ENCODE measurements at places on chromosomes 12 and 14.

GRCh38 chr14:69260861-69261564, 1.1 kb downstream of the GALNT16 start:
- peak; percentile 54 for DNase-seq

DNA sequence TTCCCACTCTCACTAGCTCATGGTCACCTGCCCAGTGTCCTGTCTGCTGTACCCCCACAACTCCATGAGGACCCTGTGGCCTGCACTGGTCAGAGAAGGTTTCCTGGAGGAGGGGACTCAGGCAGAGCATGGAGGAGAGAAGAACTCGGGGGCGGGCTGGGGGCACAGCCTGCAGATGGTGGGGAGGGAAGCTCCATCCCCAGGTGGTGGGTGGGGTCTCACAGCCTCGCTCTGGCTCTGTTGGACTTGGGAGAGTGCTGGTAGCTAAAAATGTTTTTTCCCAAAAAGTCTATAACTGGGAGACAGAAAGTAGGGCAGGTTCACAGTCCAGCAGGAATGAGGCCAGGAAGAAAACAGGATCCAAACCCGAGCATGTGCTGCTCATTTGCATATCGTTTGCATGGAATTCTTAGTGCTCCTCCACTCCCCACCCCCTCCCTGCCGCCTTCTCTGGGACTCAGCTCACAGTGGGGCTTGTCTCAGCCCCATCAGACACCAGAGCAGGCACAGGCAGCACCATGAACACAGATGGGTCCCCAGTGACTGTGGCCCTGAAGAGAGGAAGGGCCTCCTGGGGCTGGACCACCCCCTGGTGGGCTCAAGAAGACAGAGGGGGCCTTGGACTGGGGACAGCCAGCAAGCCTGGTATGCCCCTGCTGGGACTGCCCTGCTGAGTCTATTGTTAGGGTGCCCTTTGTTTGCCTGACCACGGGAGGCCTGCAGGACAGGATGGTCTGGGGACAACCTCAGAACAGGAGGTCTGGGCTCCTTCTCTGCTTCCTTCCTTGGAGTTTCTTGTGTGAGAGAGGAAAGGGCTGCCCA, 67.0 kb upstream of the SFSWAP start:
- DNase-seq = no peak

DNA sequence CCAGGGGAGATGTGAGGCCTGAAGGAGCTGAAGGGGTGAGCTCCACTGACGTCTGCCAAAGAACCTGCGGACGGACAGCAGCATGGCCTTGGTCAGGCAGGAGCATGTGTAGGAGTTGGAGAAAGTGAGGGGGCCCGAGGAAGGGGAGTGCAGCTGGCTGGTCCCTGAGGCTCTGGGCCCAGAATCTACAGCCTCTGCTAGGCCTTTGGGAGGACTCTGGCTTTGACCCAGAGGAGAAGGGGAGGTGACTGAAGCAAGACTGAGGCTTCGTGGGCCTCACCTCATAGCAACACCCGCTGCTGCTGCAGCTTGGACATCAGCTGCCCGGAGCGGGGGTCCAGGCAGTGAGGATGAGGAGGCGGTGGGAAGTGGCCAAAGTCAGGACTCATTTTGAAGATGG, 216.6 kb upstream of the FKBP4 start:
- no peak for DNase-seq

GRCh38 chr14:104595116-104595675, 9.4 kb downstream of the TMEM179 start:
- no peak for DNase-seq

DNA sequence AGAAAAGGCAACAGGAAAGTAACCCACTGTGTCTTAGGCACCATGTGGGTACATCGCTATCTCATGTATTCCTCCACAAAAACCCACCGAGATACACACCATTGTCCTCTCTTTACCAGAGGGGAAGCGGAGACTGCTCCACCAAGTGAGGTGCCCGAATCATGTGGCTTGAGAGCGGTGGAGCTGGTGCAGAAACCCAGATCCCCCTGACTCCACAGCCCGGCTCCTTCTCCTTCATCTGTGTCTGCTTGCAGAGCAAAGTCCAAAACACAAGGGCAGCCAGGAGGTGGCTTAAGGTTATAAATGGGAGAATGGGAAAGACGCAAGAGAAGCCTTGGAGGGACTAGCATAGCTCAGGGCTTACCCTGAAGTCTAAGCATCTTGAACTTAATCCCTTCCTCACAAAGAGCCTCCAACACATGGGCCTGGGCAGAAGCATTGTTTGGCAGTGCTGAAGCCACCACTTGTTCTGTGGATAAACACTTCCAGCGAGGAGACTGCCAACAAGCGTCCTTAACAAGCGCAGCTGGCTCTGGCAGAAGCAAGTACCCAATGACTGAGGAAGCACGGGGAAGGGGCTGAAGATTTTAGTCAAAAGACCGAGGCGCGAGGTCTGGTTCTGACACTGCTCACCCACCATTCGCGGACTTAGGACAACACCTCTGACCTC, 83.0 kb downstream of the TTC7B start:
- no peak for DNase-seq

DNA sequence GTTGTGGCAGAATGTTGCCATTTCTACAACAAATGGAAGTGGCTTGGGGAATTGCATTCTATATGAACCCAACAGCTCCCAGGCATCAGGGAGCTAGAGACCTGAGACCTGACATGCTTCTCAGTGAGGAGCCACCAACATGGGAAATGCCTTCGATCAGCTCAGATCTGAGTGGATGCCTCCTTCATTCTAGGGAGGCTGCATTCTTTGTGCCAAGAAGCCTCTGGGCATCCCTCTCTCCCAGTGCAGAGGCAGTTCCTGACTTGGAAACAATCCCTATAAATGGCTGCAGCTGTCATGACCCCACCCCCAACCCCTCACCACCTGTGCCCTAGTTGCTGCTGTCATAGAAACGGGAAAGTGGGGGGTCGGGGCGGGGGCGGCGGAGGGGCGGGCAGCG, 196.3 kb downstream of the PPM1H start:
- no peak for DNase-seq

DNA sequence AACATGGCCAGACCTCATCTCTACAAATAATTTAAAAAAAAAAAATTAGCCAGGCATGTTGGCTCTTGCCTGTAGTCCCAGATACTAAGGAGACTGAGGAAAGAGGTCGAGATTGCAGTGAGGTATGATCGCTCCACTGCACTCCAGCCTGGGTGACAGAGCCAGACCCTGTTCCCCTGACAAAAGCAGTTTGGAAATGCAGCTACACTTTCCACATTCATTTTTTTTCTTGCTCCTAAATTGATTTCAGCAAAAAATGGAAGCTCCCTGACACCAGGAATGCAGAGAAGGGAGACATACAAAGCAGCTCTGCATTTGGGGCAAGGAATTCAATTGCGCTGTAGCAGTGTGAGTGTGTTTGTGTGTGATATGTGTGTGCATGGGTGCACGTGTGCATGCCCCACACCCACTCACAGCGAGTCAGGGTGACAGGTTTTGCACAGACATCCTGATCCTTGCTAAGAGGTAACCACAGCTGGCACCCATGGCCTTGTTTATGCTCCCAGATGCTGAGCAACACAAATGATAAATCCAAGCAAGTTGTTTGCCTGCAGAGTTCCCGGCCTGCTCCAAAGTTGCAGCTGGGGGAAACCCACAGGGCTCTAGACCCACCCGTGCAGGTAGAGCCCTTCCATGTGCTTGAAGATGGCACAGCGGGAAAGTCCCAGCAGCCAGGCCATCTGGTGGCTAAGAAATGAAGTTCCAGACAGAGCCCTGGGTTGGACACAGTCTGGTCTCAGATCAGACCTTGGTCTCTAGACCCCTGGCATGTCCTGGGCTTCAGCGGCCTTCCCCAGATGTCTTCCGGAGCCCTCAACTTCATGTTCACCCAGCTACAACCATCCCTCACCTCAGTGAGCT, 25.9 kb upstream of the BDKRB2 start:
- DNase-seq = no peak

DNA sequence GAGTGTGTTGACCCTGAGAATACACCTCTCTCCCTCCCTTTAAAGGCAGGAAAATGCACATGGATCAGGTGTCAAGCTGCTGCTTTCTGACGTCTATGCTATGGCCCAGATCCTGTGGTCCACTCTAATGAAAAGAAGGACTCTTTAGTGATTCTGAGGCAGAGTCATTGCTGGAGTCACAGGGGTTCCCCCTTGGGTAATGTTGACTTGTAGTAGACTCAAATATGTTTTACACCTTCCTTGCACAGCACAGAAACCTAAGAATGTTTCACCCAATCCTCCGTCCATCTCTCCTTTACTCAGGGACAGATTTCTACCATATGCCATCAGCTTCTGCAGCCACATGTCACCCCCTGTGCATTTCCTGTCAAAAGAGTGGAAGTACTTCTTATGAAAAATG, 525.4 kb downstream of the TMEM121 start:
- DNase-seq = no peak

- no peak for DNase-seq
Measured at GRCh38 chr12:128267131-128267622, at the start of gene TMEM132C. TSS of gene TMEM132C (plus strand) at chr12:128267170. CDS start at chr12:128267403, 233 bp downstream.

DNA sequence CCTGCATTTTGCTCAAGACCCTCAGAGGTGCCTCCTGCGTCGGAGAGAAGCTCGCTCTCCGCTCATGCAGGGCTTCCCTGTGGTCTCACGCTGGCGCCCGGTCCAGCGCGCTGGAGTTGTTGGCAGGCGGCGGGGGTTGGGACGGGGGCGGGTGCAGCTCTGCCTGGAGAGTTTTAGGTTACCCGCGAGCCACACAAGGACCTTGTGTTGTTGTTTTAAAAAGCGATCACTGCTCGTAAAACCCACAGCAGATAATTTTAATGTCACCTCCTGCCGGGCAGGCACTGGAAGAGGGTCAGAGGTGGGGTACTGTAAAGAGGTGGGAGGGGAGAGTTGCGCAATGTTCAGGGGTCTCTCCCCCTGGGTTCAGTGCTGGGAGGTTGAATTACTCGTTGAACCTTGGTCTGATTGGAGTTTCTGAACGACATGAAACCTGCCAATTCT, 850 bp downstream of the SMOC1 start:
- no peak for DNase-seq

DNA sequence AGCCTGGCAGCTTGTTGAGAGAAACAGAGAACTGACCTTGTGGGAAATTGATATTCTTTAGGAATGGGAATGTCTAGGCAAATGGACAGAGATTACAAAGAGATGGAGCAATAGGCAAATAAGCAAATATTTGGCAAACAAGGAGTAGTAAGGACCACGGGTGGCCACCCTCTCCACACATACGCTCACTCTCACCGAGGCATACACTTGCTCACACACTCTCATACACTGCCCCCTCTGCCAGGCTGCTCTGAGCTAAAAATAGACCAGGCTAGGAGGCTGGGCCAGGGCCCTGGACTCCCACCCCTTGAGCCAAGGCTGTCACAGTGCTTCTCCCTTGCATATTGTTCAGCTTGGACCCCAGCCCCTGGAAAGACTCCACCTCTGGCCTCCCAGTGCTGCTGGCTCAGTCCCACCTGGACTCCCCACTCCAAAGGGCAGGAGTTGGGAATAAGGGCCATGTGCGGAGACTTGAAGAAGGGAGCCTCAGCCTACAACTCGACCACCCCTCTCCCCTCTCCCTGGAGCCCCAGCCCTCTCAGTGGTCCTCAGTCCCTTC, 1.1 kb downstream of the PPP1R1A start:
- DNase-seq = no peak

DNA sequence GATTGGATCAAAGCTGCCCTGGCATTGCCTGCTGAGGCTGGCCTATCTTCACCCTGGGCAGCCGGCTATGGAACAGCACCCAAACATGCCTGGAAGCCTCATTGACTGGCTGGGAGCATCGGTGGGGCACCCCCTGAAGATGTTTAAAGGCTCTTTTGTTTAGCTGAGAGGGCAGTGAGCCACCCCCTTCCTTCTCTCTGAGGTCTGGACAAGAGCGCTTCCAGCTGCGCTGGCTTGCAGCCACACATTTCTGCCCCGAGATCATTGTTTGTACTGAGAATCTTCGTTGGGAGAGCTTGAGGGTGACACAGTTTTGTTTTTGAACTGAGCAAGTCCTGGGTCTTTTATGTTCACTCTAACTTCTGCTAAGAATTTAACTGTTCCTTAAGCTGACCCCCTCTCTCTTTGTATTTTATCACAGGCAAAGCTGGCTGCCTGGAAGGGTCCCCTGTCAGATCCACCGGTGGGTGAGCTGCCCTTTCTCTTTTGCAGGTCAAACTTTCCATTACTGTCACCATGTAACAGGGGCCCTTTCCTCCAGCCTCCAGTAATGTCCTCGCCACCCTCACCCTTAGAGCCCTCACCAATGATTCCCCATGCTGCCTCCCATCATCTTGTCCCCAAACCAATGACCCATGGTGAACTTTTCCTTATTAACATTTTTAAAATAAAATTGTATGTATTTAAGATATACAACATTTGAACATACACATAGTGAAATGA, 212.2 kb downstream of the KIF26A start:
- no peak for DNase-seq

GRCh38 chr12:28027947-28028724, 55.6 kb upstream of the PTHLH start:
- DNase-seq = no peak

GRCh38 chr14:50569714-50570274, 9.8 kb downstream of the ATL1 start:
- no peak for DNase-seq

- no peak for DNase-seq
Measured at GRCh38 chr12:38374751-38375150, 58.2 kb downstream of the ALG10B start.

- no peak for DNase-seq
Measured at GRCh38 chr12:30417697-30418231, 277.9 kb downstream of the IPO8 start.

DNA sequence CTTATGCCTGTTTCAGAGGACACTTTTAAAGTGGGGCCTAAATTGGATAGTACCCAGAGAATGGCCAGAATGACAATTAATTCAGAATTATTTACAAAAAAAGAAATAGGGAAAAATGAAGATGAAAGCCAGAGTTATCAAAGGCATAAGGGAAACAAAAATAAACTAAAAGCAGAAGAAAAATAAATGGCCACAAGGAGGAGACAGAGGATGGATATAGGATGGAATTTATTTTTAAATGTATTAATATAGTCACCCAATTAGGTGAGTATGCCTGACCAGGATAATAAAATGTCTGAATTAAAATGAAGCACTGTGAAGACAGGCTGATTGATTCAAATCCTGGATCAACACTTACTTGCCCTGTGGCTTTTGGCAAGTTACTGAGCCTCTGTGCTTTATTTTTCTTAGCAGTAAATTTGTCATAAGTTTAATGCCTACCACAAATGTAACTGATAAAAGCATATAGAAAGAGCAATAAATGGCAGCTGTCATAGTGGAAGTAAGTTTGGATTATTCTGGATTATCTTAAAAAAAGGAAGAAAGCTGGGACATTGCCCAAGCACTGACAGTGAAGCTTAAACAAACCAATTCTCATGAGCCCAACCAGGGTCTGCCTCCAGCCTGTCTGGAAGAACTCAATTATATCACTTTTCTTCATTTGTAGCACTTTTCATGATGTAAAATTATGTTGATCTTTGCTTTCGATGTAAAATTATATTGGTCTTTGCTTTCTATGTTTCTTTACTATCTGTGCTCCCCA, 3.5 kb downstream of the CLEC9A start:
- DNase-seq = no peak

DNA sequence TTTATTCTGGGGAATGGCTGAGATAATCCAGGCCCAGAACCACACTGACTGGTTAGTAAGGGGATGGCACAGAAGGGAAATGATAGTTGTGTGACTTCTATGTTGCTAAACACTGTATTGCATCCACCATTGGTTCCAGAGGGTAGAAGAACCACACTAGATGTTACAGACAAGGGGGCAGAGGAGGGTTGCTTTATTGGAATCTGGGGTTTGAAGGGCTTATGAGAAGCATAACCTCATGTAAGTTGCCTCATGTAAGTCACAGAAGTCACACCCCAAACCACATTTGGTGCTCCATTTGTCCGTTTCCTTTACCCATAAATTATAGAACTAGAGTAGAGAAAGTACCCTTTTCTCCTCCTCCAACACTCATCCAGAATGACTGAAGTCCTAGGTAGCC, 5.5 kb upstream of the PSMA6 start:
- DNase-seq = no peak

- DNase-seq = no peak
Measured at GRCh38 chr14:59325906-59326305, 137.4 kb downstream of the DAAM1 start.

All from activated naive CD4-positive, alpha-beta T cell treated with anti-CD3 and anti-CD28 coated beads, Interleukin-2, amount 50 U/mL, for 16 hours (primary cell).